ENCODE measurements at places on chromosomes 4 and X.

GRCh38 chr4:95957054-95957453 lies 117.2 kb downstream of the PDHA2 start:
- no peak for DNase-seq

DNA sequence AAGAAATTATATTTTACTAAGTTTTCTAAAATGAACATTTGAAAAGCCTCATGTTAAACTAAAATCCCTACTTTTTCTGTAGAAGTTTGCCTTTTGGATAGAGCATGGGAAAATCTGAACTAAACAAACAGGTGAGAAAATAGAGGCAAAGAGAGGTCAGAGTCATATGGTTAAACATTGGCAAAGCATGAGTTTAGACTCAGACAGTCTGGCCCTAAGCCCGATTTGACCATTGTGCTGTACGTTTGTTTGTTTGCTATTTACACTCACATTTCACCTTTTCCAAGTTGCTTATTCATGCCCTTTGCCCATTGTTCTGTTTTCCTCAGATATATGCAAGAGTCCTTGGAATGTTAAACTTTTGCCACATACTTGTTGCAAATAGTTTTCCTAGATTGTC lies 85.4 kb downstream of the TIGD2 start:
- no peak for DNase-seq

DNA sequence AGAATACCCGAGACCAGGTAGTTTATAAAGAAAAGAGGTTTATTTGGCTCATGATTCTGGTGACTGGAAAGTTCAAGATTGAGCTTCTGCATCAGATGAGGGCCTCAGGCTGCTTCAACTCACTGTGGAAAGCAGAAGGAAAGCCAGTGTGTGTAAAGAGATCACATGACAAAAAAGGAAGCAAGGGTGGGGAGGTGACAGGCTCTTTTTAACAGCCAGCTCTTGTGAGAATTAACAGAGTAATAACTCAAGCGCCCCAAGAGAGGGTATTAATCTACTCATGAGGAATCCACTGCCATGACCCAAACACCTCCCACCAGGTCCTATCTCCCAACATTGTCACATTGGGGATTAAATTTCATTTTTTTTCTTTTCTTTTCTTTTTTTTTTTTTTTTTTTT lies 6.3 kb upstream of the YIPF6 start:
- DNase-seq = no peak

DNA sequence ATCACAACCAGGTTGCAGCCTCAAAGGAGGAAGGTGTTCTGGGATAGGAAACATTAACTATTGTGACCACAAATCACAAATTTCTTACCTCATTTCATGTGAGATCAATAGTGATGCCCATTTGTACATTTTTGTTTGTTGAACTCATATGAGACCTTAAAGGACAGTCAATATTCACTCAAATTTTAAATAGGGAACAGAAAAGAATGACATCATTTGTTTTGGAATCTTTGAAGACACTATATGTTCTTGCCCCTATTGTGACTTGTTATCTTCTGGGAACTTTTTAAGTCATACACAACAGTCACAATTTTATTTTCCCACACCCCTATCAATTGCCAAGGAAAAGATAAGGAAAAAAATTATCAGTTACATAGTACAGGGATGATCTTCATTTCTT lies 346.5 kb downstream of the ARAP2 start:
- no peak for DNase-seq

DNA sequence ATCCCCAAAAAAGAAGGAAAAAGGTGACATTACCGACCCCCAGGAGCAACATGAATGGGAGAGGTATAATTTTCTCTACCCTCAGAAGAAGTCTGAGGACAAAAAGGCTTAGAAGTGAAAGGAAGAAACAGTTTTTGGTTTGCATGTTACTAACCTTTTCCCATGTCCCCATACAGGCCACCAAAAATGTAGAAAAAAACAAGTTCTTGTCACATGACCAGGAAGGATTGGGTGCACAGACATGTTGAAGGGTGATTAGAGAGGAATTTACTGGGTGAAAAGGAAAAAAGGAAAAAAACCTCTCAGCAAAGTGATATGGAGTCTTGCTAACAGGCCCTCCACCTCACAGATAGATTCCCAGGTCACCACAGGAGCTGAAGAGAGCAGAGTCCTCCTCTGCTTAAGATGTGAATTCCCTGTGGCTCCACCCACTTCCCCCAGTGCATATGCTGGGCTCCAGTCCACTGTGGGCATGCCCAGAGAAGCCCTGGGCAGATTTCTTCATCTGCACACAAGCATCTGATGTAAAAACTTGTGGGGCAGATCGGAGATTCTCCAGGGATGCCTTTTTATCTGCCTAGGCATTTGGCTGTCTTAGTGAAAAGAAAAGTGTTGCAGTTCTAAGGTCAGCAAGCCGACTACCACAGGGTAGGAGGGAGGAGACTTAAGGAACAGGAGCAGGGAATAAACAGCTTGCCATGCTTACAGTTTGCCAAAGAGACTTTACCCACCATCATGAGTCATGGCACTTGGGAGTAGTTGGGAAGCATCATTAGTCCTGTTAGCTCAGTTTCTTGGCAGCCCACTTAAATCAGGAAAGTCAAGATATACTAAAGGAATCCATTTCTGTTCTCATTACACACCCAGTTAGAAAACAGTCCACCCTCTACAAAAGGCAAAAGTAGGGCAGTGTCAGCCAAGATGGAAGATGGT lies 25.0 kb upstream of the PASD1 start:
- DNase-seq = no peak
